ENCODE measurements at places on chromosomes 5 and 9.

DNA sequence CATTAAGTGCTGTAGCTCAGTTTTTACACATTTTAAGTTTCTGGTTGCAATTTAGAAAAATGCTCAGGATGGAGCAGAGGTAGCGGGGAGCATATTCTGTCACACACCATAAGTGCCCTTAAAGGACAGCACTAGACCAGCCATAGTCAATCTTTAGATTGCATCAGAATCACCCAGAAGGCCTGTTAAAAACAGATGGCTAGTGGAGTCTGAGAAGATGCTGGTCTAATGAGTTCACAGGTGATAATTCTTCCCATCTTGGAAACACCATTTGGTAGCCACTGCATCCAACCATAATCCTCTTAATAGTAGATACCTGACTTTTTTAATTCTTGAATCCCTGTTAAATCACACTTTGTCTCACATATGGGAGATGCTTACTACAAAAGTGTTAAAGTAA lies 113.2 kb downstream of the CDH18 start:
- no peak for DNase-seq

GRCh38 chr5:151646334-151646733 lies 40.4 kb downstream of the SPARC start:
- DNase-seq, result no peak

GRCh38 chr5:107772418-107773310 lies 101.9 kb upstream of the EFNA5 start:
- no peak for DNase-seq

GRCh38 chr9:128733256-128733655 lies 9.3 kb upstream of the ZDHHC12 start:
- DNase-seq, result no peak

GRCh38 chr5:32100230-32100629 lies 73.9 kb downstream of the GOLPH3 start:
- DNase-seq, result no peak

GRCh38 chr9:129174724-129175514 lies 3.1 kb downstream of the IER5L start:
- no peak for DNase-seq

- DNase-seq, result no peak
These were observed 573.8 kb upstream of the CDH9 start for GRCh38 chr5:27612161-27612560.

DNA sequence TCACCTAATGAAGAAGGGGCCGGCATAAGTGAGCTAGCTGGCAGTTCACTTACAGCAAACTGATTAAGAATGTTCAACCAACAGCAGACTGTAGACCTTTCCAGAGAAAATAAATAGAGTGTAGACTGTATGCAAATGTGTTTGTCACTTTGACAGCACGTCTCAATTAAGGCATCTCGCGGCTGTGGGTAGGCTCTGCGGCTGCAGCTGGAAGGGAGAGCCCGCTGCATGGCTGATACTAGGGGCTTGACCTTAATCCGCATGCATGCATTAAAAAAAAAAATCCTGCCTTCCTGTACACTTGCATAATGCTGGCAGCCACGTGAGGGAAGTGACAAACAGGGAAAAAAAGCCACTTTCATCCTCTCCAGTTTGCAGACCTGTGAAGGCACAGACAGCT lies 82.3 kb downstream of the CRB2 start:
- no peak for DNase-seq

DNA sequence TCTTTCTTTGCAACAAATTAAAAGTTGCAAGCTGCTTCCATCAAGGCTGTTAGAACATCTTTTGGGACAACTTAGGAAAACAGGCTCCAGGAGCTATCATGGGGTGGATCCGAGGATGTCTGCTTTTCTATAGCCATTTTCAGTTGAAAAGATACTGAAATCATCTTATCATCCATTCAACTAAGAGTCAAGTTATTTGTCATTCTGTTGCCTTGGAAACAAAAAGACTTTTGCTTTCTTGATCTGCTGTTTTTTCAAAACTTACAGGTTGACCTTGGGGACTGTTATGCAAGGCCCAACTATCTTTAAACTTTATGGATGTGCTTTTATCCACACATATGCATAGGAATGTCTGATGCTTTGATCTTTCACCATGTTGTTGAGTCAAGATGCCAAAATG lies 545.3 kb upstream of the DAP start:
- no peak for DNase-seq

GRCh38 chr5:178206166-178207101 lies 2.1 kb downstream of the HNRNPAB start:
- no peak for DNase-seq

- no peak for DNase-seq
These were observed 12.0 kb upstream of the ELOVL7 start for GRCh38 chr5:60856066-60856465.

DNA sequence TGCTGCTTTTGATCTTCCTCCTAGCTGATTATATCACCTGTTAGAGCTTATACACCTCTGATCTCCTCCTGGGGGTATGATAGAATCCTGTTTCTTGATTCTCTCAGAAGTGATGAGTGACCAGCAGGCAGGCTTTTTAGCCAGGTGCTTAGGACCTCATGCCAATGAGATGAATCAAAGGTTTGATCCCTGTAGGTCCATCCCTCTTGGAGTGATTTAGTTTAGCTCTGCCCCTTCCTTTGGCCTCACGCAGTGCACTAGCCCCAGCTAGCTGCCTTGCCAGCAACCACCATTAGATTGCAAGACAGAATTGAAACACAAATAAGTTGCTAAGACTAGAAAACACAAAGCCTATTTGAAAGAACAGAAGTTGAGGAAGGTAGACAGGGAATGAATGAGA lies 84.4 kb downstream of the ZSWIM6 start:
- no peak for DNase-seq

DNA sequence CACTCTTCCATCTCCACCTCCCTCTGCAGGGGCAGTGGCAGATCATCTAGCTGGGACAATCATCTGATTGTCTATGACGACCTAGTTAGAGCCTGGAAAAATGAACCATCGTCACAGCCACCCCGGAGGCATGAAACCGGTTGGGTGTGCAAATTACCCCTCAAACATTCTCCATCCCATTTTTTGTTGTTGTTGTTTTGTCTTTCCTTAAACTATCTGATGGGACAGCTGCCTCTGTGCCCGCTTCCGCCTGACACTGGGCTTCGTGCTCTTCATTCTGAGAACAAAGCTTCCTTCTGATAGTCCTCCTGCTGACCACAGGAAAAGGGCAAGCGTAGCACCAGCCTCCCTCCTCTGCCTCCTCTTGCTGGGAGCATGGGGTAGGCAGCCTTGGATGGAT lies 7.0 kb upstream of the NDST1 start:
- no peak for DNase-seq

GRCh38 chr5:153476767-153477166 lies 13.7 kb upstream of the GRIA1 start:
- no peak for DNase-seq

DNA sequence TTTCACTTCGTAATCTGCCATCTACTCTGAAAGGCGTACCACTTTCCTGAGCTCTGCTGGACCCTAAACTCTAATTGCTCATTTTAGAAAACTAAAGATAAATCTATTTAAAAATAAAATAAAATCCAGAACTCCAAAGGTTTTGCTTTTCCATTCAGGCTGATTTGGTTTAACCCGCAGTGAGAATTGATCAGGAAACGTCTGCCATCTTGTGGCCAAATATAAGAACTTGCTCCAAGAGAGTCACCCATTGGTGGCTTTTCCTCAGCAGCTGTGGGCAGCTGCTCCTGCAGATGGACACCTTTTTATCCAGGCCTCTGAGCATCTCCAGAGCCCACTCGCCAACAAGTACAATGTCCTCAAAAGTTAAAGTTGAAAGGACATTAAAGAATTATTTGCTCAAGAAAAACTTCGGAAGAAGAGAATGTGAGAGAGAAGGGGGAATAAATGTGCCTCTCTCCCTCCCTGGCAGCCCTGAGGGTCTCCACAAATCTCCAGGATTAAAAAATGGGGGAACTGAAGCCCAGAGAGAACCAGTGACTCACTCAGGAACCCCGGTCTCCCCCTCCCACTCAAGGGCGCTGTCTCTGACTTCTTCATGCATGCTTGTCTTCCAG lies 4.1 kb downstream of the SAXO1 start:
- DNase-seq, result no peak

DNA sequence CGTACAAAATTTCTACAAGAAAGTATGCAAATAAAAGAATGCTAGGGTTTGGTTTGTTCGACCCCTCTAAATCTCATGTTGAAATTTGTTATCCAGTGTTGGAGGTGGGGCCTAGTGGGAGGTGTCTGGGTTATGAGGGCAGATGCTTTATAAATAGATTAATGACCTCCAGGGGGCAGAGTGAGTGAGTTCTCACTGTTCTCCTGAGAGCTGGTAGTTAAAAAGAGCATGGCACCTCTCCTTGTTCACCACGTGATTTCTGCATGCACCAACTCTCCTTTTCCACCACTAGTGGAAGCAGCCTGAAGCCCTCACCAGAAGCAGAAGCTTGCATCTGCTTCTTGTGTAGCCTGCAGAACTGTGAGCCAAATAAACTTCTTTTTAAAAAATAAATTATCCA lies 50.4 kb upstream of the FAM170A start:
- DNase-seq, result no peak

DNA sequence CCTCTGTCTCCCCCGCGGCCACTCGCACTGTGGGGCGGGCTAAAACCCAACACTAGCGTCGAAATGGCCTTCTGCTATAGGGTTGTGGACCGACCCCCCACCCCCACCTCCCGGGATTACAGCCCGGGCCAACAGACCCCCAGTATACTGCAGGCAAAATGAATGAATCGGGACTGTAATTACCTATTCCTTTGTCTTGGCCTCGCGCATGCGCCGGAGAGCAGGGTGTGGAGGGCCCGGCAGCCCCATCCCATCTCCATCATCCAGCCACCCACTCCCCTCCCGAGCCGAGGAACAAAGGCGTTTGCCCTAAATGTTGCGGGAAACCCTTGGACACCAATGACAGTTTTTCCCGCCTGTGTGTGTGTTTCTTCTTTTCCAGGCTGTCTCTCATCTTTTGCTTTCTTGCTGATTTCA lies 1.6 kb downstream of the BASP1 start:
- no peak for DNase-seq

DNA sequence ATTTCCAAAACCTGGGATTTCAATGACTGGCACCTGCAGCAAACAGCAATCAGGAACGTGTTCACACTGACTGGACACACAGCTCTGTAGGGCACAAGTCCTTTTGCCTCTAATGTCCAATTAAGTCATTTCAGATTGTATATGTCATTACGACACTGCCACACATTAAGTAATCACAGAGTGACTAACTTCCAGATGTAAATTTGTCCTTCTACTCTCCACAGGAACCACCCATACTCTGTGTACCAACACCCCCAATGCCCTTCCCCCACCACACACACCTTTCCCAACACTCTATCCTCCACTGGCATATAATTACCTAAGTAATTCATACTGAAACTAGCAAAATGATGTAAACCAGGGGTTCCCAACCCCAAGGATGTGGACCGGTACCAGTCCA lies 30.5 kb downstream of the LARS1 start:
- DNase-seq, result no peak

DNA sequence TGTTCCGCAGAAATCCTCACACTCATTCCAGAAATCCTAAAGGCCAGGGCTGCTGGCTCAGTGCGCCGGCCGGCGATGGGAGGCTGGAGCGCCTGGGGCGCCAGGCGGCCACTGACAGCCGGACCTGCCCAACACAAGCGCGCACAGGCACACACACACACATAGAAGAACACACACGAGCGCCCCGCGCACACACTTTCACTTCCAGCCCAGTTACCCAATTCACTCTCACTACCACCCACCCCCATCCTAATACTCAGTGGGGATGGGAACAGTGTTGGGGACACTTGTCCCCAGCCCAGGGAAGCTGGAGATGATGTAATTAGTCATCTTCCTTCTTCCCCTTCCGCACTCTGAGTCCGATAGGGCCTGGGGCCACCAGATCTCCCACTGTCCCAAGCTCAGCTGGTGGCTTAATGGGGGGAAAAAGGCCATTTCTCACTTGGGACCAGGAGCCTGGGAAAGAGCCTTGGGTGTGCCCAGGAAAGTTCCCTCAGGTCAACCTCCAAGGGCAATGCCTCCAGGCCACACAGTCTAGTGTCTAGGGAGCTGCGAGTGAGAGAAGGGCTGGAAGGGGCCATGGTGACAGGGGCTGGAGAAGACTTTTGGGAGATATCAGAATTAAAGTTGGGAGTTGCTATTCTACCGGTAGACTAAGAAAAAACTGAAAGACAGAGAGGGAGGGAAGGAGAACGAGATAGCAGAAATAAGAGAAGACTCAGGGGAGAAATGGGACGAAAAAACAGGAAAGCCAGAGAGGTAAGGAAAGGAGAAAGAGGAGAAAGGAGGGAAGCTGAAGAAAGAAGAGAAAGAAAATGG lies 1.7 kb downstream of the EBF1 start:
- no peak for DNase-seq

- DNase-seq, result no peak
These were observed 2124.9 kb downstream of the MAT2B start for GRCh38 chr5:165630261-165630778.

GRCh38 chr9:79390077-79390698 lies 181.6 kb upstream of the TLE4 start:
- no peak for DNase-seq

All from stimulated activated CD4-positive, alpha-beta T cell treated with anti-CD3 and anti-CD28 coated beads, Interleukin-15, amount 100 ng/mL, for 1 hour (primary cell).